Epithelial cell of proximal tubule (primary cell): ENCODE measurements at places on chromosomes 2 and 18. TPM values are rescaled to one million over a fixed set of nuclear protein-coding genes. Genes with fewer than 3 reads are reported as not detected.

Gene C2orf74
- 4.4 and 9.1 TPM in 2 replicates for total RNA-seq

Gene CD226
- 0.12 and 1.9 TPM in 2 replicates for total RNA-seq

Gene CAVIN2
- 0.51 and 0.98 TPM in 2 replicates for total RNA-seq

Gene EIF2AK2
- 16.1 and 16.7 TPM in 2 replicates for total RNA-seq

Gene CTAGE1
- total RNA-seq: not detected in 2 replicates

Gene SPEG
- total RNA-seq: 4.6 and 28.3 TPM in 2 replicates

Gene NT5C1B
- not detected in 2 replicates for total RNA-seq

Gene CACNB4
- total RNA-seq: 0.14 and 0.52 TPM in 2 replicates

Gene EHD3
- 4.6 and 5.0 TPM in 2 replicates for total RNA-seq

Gene CD207
- not detected in 2 replicates for total RNA-seq

Gene LIMS3
- 1.7 and 9.3 TPM in 2 replicates for total RNA-seq

Gene KIAA2012
- total RNA-seq: not detected in 2 replicates

Gene CHN1
- 12.2 and 22.5 TPM in 2 replicates for total RNA-seq

Gene CLIP4
- total RNA-seq: 21.3 and 22.8 TPM in 2 replicates

Gene MYL1
- total RNA-seq: not detected in 2 replicates

Gene CUL3
- total RNA-seq: 33.5 and 38.0 TPM in 2 replicates

Gene POTEJ
- total RNA-seq: not detected in 2 replicates

Gene AQP12A
- total RNA-seq: not detected in 2 replicates

Gene DES
- not detected in 2 replicates for total RNA-seq

Gene WNT10A
- total RNA-seq: 1.2 and 2.2 TPM in 2 replicates

Gene NAT8
- not detected in 2 replicates for total RNA-seq

Gene TRPM8
- total RNA-seq: 0.87 and 4.1 TPM in 2 replicates

Gene MPP4
- total RNA-seq: 1.0 TPM in 1 of 2 replicates, not detected in the other

Gene FHOD3
- total RNA-seq: 27.3 and 28.4 TPM in 2 replicates

Gene TTC32
- 3.8 and 6.5 TPM in 2 replicates for total RNA-seq

Gene DAW1
- total RNA-seq: 1.6 and 1.7 TPM in 2 replicates
